Erythroblast (primary cell): ENCODE measurements at places on chromosomes 3 and 15.

GRCh38 chr3:102200126-102200525 lies 234.7 kb upstream of the ZPLD1 start:
- DNase-seq: no peak

GRCh38 chr3:135779024-135779423 lies 186.5 kb upstream of the PPP2R3A start:
- DNase-seq: no peak

DNA sequence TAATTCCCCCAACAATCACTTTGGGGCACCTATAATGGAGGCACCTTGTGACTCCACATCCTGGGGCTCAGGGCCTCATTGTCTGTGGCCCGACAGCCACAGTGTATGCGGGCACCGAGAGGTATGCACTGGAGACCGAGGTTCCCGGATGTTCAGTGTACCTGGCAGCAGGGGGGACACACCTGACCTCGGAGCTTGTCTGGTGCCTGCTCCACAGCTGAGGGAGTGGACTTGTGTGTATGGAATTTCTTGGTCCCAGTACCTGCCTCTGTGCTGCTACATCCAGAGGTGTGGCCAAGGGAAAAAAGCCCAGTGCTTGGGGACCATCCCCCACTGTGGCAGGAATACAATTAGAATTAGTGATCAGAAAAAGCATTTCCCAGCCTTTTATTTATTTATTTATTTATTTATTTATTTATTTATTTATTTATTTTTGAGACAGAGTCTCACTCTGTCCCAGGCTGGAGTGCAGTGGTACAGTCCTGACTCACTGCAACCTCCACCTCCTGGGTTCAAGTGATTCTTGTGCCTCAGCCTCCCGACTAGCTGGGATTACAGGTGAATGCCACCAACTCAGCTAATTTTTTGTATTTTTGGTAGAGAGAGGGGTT lies 8.8 kb upstream of the AEN start:
- no peak for DNase-seq

GRCh38 chr3:13414040-13414729 lies 5.9 kb downstream of the NUP210 start:
- DNase-seq: peak; percentile 76

GRCh38 chr15:57821826-57822225 lies 115.3 kb downstream of the POLR2M start:
- no peak for DNase-seq

DNA sequence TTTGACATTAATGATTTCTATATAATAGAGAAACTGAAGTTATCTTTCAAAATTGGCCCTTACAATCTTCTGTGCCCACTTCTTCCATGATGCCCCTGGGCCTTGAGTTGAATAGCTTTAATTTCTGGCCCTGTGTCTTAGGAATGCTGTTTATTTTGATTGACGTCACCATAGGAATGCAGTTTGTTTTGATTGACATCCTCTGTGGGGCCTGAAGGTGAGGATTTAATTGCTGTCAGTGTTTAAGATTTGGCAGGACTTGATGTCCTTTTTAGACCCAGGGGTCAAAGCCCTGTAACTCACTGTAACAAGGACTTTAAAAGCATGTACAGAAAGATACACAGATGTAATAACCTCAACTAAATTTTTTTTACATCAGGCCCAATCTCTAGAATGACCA lies 83.3 kb downstream of the GLDN start:
- DNase-seq: no peak

DNA sequence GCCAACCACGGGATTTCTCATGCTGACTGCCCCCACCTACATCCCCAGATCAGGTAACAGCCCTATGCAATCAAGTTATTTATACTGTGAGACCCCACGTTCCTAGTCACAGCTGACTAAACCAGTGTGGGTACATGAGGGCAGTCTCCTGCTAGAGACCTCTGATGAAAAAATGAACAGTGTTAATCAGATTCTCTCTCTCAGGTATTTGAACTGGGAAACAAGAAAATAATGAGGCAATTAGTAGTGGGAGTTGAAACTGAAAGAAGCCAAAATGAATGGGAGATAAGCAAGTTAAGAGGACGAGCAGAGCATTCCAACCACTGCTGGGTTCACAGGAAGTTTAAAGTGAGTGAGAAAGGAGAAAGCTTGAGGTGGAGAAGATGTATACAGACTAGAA lies 98.5 kb upstream of the MYO5C start:
- DNase-seq: no peak
